ENCODE measurements at places on chromosomes 2 and 18.

- no peak for DNase-seq
Measured at GRCh38 chr2:100894105-100894795, 74.3 kb downstream of the NPAS2 start.

DNA sequence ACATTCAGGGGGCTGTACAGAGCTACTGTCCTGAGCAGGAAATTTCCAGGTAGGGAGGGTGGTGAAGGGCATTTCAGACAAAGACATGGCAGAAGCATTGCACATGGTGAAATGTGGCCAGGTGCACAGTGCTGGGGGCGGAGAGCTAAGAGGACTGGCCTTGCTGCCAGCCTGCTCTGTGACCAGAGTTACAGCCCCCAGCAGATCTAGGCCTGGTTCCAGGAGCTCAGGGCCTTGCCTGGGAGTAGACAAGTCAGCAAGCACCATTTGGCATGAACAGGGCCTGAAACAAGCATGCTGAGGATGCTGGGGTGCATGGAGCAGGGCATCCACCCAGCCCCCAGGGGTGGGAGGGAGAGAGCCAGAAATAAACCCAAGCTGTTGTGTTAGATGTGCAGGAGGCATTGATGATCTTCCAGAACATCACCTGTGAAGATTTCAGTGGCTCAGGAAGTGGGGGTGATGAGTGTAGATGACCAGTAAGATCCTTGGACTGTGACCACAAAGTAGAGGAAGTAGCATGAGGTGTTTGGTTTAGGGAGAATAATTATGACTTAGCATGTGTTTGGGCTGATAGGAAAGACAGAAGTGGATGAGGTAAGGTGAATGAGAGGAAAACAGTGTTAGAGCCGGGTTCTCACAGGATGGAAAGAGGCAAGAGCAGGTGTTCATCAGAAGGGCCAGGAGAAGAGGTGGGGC lies 61.1 kb downstream of the COA5 start:
- no peak for DNase-seq

GRCh38 chr2:237465515-237466148 lies 21.4 kb upstream of the MLPH start:
- DNase-seq, result peak; percentile 95

GRCh38 chr18:62664414-62664813 lies 50.9 kb upstream of the PHLPP1 start:
- no peak for DNase-seq

GRCh38 chr2:60780721-60781120 lies 24.7 kb downstream of the PAPOLG start:
- DNase-seq, result no peak

DNA sequence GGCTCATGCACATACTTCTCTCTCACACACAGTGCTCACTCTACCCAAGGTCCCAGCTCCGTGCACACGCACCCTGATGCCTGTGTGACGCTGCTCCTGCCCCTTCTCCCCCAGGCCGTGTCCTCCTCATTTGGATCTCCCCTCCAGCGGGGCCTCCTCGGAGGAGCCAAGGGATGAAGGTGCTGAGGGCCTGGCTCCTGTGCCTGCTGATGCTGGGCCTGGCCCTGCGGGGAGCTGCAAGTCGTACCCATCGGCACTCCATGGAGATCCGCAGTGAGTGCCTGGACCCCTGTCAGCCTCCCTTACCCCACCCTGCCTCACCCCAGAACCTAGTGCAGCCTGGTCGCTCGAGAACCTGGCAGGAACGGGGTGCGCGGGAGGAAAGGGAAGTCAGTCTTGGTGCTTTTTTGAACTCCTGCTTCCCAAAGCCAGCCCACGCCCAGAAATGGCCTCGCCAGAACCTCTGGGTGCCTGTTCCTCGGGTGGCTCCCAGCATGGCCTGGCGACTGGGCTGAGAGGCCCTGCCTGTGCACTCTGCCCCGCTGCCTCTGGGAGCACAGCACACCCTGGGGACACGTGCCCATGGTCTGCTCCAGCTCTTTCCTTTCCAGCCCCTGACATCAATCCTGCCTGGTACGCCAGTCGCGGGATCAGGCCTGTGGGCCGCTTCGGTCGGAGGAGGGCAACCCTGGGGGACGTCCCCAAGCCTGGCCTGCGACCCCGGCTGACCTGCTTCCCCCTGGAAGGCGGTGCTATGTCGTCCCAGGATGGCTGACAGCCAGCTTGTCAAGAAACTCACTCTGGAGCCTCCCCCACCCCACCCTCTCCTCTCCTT lies at the start of gene PRLH:
TSS of gene PRLH (plus strand) at position 174 of the 835 bp plus-strand sequence. CDS start at position 174, 0 bp downstream.
- no peak for DNase-seq

DNA sequence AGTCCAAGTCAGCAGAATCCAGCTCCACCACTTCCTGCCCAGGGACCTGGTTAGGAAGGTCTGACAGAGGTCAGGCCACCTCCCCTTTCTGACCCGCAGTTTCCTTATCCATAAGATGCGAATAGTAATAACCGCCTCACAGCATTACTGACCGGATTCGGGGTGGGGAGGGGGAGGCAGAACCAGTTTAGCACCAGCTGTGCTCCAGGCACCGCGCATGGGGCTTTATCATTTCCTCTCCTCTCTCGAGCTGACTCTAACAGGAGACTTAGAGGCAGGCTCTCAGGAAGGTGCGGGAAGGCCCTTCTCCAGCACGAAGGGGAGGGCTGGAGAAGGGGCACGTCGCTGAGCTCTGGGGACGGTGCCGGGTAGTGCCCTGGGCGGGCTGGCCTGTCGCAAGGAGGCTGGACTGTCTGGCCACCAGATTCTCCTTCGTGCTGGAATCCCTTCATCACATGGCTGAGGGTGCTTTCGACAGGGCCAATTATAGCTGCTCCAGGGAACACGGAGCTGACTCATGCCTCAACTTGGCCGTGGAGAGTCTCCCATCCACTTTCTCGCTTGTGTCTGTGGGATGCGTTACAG lies 5.7 kb downstream of the EHD3 start:
- DNase-seq, result no peak

GRCh38 chr2:98866033-98866432 lies 70.0 kb downstream of the CRACDL start:
- DNase-seq, result no peak

GRCh38 chr2:185738679-185739472 lies at the start of gene FSIP2:
FSIP2 (plus strand) TSS chr2:185738804; CDS start chr2:185738895, 91 bp downstream.
- no peak for DNase-seq

- no peak for DNase-seq
Measured at GRCh38 chr18:77032181-77032701, 100.3 kb downstream of the MBP start.

GRCh38 chr18:23977103-23977502 lies 37.5 kb upstream of the TTC39C start:
- no peak for DNase-seq

- DNase-seq, result no peak
Measured at GRCh38 chr18:64331419-64331818, 182.5 kb upstream of the LINC00305 start.
